ENCODE measurements at places on chromosomes 3 and 15.
A peak's percentile ranks its signal among the peaks of the same experiment; 100 is the strongest.

- DNase-seq = no peak
Observed at GRCh38 chr3:50100386-50100785, 11.7 kb downstream of the RBM5 start.

DNA sequence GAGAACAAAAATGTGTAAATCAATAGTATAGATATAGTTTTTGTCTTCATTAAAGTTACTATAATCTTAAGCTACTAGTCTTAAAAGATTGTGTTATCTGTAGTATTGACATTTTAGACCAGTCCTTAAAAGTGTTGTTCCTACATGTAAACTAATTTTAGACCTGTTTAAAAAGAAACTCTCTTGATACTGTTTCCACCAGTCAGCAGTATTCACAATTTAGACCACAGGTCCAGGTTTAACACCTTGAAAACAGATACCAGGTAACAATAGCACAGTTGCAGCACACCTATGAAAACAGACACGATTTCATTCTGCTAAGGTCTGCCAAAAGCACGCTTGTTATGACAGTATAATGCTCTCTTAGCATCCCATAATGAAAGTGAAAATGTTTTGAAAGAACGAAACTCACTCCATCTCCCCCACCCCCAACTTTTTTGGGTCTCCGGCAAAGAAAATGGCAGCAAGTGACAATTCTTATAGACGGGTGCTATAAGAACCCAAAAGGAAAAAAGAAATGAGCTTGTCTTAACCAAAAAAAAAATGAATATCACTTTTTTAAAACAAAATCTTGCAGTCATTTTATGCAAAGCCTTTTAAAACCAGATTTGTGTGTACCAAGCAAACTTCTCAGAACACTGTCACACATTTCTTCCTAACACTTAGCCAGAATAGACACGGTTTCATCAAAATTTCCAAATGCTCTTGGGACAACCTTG lies 1.6 kb downstream of the EIF4E3 start:
- no peak for DNase-seq

- no peak for DNase-seq
Observed at GRCh38 chr3:120879411-120879810, 28.6 kb upstream of the STXBP5L start.

DNA sequence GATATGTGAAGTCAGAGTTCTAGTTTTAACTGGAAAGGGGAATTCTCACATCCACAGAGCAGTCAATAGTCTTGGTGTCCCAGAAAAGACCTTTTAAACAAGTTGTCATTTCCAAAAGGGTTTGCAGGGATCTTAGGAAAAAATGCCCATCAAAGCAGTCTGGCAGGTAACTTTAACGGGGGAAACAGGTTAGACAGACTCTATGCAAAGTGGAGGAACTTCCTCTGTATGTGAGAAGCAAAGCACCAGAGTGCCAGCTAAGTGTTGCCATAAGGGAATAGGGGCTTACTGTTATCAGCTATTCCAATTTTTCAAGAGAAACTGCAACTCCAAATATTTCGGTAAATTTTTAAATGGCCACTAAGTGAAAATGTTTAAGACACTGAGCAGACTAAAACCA lies 307.9 kb upstream of the MDFIC2 start:
- DNase-seq = no peak

DNA sequence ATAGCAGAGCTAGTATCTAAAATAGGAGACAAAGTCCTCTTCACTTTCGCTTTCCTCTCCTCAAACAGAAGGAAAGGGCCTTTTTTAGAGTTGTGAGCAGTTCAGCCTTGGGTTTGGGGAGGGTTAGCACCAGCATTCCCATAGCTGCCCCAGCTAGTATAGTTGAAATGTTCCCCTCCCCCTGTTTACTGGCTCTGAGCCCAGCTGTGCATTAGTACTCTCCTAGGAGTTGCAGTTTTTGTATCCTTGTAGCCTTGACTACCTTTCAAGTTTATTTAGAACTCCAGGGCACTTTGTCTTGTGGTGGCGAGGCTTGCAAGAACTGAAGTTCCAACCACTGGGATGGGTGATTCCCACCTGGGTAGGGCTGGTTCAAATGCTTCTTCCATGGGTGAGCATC lies 245.1 kb upstream of the NAALADL2 start:
- DNase-seq = no peak

DNA sequence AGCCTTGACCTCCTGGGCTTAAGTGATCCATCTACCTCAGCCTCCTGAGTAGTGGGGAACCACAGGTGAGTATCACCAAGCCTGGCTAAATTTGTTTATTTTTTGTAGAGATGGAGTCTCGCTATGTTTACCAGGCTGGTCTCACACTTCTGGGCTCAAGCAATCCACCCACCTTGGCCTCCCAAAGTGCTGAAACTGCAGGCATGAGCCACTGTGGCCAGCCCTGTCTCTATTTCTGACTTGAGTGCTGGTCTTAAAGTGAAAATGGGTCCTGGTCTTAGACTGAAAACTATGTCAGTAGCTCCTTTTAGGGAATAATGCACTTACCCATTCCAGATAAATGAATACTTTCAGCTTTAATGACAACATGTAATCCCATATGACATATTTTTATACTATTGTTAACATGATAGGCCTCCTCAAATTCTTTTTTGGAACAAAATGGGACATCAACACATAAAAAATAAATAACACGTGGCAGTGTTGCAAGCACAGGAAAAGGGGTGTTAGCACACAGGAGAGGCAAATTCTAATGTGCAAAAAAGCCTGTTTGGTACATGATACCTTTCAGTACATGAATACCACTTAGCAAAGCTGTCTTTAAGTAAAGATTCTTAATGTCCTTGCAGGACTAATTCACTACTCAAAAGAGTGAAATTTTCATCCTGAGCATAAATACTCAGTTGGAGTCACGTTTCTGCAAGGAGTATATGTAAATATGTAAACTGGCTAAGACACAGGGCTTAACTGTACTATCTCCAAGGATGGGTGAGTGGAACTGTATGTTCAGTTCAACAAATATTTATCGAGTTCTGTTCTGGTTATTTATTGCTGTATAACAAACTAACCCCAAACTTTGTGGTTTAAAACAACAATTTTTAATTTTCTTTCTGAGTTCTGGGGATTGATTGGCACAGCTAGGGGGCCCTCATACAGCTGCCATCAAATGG lies 194.7 kb downstream of the NR1D2 start:
- DNase-seq = no peak

DNA sequence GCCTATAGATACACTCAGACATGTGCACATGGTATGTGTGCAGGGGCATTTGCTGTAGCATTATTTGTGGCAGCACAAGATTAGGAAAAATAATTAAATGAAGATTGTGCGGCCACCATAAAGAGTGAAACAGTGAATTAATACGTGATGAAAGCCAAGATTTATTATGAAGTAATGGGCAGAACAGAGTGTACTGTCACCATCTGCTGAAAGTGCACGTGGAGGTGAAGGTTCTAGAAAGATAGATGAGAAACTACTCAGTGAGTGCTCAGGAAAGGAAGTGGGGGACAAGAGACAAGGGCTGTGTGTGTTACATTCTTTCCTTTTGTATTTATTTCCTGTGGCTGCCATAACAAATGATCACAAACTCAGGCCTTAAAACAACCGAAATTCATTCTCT lies 246.1 kb upstream of the ATP10A start:
- DNase-seq = no peak

DNA sequence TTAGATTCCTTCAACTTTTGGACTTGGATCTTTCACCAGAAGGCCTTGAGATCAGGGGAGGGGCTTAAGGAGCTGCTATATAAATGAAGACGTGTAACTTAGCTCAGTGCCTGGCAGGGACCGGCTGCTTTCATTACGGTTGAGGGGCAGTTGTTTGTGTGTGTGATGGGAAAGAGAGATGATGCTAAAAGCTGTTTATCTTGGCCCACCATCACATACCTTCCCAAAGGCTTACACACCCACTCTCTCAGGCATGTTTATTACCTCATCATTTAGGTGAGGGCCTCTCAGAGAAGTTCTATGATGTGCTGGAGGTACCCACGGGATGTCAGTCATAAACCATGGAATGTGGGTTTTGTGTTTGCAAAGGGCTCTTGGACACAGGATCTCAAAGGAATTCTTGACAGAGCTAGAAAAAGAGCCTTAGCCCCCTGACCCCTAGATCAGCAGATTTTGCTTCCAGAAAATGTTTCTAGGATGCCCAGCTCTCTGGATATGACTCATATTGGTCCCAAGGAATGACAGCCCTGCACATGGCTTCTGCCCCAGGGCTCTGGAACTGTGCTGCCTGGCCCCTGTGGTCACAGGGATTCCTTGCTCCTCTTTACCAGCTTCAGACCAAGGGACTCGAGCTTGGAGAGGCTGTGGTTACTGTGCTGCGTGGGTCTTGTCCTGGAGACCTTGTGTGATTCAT lies 15.9 kb upstream of the SMAD3 start:
- DNase-seq = no peak

GRCh38 chr3:120821426-120821825 lies 78.9 kb downstream of the GTF2E1 start:
- no peak for DNase-seq

GRCh38 chr15:84570164-84570735 lies 30.6 kb upstream of the ZSCAN2 start:
- peak; percentile 92 for DNase-seq

DNA sequence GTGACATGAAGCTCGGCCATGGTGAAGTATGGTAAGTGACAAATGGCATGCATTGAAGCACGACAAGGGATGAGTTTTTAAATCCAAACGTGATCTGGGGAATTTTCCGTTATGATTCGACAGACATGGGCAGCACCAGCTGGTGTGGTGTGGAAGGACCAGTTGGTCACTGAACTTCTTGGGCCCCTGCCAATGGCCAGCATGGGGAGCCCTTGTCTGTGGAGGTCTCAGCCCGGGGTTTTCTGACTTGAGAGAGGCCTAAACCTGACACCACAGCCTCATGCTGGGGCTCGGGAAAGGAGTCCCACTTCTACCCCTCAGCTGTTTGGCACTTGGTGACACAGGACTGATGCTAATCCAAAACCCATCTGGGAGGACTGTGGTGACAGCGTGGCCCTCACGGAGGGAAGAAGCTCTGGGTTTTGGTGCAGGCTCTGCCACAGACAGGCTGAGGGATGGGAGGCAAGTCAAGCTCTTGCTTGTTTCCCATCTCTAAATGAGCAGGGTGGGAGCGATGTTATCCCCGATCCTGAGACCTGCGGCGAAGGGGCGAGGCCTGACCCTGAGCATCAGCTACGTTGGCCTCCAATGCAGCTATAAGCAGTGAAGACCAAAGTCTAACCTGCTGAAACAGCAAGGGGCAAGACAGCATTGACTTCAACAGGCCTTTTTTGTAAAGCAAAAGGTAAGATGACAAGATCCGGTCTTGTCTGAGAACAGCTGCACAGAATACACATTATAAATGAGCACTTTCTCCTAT lies 69.5 kb downstream of the ATP1B3 start:
- DNase-seq = no peak

- DNase-seq = no peak
Observed at GRCh38 chr3:39327053-39327745, 2.3 kb upstream of the CCR8 start.

DNA sequence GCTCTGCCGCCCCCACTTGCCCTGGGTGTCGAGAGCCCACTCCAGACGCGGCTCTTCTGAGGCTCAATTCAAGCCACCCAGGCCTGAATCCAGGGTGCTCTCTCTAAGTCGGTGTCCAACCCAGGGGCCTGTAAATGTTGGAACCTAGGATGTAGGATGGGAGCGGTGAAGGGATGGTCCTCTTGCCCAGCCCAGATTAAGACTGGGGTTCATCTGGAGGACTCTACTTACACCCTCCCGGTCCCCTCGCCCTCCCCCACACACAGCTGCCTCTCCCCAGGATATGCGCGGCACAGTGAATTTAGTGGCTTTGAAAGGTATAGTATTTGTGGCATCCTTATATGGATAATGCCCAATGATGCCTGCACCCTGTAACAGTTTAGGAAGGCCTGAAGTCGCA lies 822 bp upstream of the FBN1 start:
- no peak for DNase-seq

DNA sequence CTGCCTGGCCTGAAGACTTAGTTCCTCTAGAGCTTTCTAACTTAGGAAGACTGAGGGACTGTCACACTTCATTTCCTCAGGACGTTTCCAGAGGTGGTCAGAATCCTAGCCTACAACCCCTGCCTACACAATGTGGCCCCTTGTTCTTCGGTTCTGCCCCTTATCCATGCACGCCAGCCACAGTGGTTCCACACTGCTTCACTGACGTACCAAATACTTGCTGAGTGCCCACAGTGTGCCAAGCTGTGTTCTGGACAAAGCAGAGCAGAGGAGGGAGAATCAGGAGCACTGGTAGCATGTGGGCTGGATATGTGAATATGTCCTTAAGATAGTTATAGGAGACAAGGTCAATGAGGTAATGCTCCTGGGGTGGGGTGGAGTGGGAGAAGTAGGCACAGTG lies 70.5 kb upstream of the SAMMSON start:
- no peak for DNase-seq

DNA sequence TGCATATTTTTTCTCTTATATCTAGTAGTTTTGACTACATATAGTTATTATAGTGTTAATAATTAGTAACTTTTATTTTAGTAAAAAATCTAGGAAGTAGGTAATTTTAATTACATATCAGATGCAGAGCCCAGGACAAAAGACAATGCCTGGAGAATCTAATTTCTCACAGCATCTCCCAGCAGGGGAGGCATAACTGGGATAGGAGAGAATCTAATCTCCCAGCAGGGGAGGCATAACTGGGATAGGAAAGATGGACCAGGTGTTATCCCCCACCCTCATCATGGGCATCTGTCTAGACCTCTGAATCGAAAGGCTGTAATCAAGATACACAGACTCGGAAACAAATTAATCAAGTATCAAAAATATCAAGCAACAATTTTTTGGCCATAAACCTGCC lies 58.2 kb downstream of the OSTN start:
- no peak for DNase-seq

GRCh38 chr3:69426291-69426966 lies 40.5 kb upstream of the FRMD4B start:
- no peak for DNase-seq

DNA sequence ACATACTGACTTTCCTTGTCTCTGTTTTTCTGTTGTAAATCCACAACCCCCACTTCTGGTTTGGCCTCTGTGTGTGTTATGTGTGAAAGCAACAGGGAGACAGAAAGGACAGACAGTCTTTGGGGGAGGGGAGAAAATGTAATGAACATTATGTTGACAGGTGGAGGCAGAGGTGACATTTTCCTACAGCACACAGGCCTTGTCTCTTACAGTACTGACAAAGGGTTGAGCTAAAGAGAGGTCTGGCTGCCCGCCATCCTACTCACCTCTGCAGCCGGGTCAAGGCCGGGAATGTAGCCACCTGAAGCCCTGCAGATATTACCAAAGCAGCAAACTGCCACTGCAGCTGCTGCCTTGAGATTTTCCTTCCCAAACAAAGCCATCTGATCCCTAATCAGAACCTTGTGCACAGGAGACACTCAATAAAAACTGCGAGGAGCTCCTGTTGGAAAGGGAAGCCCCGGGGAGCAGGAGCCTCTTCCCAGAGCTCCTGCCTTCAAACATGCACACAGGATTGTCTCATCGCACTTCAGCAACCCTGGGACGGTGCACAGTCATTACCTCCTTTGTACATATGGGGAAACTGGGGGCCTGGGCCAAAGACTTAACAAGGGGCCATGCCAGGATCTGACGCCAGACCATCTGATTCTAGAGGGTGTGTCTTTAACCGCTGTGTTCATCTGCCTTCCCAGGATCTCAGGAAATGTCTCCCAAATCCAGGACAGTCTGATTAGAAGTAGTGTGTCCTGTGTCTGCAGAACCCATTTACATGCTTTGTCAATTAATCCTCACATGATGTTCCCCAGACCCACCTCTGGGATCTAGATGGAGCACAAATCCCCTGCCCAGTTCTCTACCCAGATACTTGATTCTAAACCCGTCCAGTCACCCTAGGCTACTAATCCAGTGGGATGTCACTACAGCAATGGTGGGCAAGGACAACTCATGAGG lies 14.2 kb downstream of the MYO5C start:
- no peak for DNase-seq

All from right kidney (tissue), 9 donors.